ENCODE measurements at places on chromosomes 2 and 18. TPM values are rescaled to one million over a fixed set of nuclear protein-coding genes. Genes with fewer than 3 reads are reported as not detected.

The RUFY4 gene
- total RNA-seq = not detected

The CAPN13 gene
- not detected for total RNA-seq

The ST3GAL5 gene
- 55.9 TPM for total RNA-seq

The STPG4 gene
- 0.23 TPM for total RNA-seq

The SPP2 gene
- not detected for total RNA-seq

The RGPD3 gene
- 0.77 TPM for total RNA-seq

DNA sequence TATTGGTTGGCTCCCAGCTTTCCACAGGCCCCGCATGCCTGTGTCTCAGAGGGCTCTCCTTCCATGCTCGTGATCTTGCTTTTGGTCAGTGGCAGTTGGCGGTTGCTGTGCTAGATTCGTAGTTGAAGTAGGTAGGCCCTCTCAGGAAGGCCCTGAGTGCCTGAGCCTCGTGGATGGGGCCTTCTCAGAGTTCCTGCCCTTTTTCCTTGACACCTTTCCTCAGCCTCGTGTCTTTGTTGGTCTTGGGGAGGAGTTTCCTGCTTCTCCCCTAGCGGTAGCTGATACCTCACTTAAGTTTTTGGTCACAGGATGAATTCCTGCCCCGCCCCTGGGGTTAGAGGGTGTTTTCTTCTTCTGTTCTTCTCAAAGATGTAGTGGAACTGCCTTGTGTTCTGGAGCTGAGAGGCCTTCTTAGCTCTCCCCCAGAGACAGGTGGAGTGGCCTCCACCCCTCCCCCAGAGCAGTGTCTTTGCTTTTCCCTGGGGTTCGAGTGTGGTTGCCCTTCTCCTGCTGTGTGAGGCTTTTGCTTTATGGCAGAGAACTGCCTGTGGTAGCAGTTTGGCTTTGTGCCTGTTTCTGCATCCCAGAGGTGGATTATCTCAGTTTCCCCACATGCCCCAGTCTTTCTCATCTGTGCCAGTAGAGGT is 94.8 kb downstream of the ZNF407 start:
- no peak for ATAC-seq

- ATAC-seq = no peak
These were observed 145.5 kb downstream of the ZNF236 start for GRCh38 chr18:76967721-76968472.

- ATAC-seq = no peak
These were observed 130.9 kb downstream of the STK39 start for GRCh38 chr2:168116448-168116847.

DNA sequence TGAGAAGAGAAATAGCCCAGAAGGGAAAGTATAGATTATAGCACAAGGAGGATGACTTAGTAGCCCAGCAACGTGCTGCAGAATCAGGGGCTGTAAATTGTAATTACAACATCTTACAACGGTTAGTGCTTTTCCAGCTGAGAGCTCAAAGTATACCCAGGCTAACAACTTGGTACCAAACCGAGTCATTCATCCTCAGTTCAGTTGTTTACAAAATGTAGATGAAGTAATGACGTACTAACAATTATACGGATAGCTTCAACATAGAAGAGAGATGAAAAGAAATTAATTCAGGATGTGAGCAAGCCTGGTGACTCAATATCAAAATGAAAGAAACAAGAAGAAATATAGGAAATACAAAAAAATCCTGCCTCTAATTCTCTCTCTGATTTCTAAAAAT is 99.2 kb downstream of the DYNAP start:
- ATAC-seq = no peak

DNA sequence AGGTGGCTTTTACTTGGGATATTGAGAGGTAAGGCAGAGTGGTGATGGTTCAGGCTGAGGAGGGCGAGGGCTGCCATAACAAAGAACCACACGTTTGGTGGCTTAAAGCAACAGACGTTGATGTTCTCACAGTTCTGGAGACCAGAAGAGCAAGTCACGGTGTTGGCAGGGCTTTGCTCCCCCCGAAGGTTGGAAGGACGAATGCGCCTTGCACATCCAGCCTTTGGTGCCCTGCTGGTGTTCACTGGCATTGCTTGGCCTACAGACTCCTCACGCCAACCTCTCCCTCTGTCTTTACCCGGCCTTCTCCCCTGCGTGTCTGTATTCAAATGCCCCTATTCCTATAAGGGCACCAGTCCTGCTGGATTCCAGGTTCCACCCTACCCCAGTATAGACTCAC is 125.4 kb downstream of the TPO start:
- ATAC-seq = no peak

- ATAC-seq = peak; percentile 68
These were observed 102.5 kb downstream of the ATL2 start for GRCh38 chr2:38274286-38275276.

DNA sequence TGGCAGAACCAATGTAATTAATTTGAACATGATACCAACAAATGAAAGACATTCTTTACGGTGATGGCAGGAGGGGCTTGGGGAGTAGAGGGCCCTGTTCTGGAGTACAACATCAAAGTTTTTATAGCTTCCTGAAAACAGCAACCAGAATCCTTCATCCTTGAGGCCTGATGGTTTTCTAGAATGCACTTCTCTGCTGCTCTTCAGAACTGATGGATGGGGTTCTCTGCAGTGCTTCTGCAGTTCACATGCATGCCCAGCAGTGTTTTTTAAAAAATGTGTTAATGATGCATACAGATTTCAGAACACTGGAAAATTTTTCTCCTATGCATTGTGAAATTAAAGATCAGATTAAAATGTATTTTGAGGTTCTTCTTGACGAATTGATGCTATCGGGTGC is 2.5 kb downstream of the LTBP1 start:
- ATAC-seq = no peak

GRCh38 chr2:37377187-37377532 is 32.7 kb downstream of the QPCT start:
- peak; percentile 73 for ATAC-seq

GRCh38 chr2:47651296-47651695 is 131.6 kb upstream of the MSH6 start:
- ATAC-seq = no peak

DNA sequence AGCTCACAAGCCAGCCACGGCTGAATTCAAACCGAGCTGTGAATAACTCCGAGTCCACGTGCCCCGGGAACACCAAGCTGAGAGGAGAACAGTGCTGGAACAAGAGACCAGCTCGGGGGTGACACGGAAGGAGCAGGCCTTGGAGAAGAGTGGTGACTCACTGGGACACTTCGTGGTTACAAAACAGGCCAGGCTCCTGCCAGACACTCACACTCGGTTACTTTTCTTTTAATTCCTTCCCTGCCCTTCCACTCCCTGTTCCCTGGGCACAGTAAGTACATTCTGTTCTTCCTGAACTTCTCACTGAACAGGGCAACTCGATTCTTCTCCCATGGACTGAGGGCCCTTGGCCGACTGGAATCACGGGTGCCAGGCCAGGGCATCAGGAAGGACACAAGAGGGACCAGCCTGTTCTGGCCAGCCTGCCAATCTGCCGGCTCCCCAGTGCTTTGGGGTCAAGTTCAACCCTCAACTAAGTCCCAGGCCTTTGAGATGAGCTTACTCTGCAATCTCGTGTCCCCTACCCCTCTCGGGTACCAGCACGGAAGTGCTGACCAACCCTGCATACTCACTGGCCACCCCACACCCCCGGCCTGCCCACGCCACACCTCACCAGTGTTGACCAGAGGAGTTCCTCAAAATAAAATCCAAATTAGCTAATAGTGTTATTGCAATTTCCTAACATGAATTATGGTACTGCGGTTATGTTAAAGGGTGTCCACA is 87.5 kb downstream of the TFCP2L1 start:
- peak; percentile 76 for ATAC-seq

GRCh38 chr2:36620321-36620720 is 22.4 kb upstream of the FEZ2 start:
- ATAC-seq = no peak

DNA sequence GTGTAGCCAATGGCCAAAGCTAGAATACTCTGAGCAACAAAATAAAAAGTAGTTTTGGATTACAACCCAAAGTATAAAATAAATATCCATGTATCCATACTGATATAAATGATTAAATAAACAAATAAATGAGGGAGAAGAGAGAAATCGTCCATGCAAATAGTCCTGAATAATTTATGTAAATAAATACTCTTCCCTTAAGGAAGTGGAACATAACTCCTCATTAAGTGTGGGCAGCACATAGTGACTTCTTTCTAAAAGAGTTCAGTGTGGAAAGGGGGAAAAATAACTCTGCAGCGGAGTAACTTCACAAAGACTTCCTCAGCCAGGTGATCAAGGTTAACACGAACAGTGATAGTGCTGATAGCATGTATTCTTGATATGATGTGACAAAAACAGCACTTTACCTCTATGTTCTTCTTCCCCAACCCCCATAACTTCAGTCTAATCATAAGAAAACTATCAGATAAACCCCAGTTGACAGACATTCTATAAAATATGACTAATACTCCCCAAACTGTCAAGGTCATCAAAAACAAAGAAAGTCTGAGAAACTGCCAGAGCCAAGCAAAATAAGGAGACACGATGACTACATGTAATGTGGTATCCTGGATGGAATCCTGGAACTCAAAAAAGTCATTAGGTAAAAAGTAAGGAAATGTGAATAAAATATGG is 30.7 kb downstream of the METTL8 start:
- ATAC-seq = no peak

DNA sequence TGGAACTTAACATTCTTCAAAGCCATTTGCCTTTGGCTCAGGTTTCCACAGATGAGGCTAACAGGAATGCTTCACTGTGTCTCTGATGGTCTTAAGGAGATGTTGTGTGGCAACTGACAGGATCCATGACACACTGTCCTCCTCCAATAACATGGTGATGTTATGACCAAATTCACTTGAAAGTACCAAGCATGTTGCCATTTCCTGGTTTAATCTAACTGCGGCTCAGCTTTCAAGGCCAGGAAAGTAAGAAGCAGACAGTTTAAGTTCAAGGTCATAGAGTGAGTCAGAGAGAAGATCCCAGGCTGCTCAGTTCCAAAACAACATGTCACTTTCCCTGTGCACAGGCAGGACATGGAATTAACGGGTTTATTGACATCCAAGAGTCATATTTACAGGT is 513.6 kb downstream of the STK39 start:
- no peak for ATAC-seq
